ENCODE measurements at places on chromosomes 4 and X. TPM values are rescaled to one million over a fixed set of nuclear protein-coding genes. Genes with fewer than 3 reads are reported as not detected.

The USP17L25 gene
- total RNA-seq = not detected

The LEF1 gene
- total RNA-seq = 19.6 TPM

The PPEF2 gene
- total RNA-seq = 12.3 TPM

The HOPX gene
- total RNA-seq = 26.4 TPM

The RNF150 gene
- total RNA-seq = 47.7 TPM

The MAGEA8 gene
- total RNA-seq = not detected
